ENCODE measurements at places on chromosomes 4 and X.

GRCh38 chr4:121696170-121696580 lies 605 bp downstream of the ANXA5 start:
- DNase-seq: peak; percentile 30

GRCh38 chr4:31246856-31247255 lies 526.7 kb downstream of the PCDH7 start:
- no peak for DNase-seq

DNA sequence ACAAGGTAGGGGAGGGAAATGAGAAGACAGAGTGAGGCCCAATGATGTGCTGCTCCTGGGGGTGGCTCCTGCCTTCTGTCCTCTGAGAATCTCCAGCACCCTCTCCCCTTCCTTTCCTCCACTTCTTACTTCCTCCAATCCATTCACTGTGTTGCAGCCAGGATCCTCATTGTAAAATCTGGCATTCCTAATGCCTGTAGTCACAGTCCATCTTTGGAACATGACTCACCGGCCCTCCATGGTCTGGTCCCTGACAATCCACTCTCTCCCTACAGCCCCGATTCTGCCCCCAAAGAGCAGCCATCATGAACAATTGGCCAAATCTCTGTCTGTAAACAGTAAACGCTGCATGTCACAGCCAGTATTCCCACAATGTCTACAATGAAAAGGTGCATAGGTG lies 72.9 kb downstream of the CLNK start:
- DNase-seq: no peak

- no peak for DNase-seq
These were observed 88.0 kb downstream of the ATP11C start for GRCh38 chrX:139844884-139845283.

DNA sequence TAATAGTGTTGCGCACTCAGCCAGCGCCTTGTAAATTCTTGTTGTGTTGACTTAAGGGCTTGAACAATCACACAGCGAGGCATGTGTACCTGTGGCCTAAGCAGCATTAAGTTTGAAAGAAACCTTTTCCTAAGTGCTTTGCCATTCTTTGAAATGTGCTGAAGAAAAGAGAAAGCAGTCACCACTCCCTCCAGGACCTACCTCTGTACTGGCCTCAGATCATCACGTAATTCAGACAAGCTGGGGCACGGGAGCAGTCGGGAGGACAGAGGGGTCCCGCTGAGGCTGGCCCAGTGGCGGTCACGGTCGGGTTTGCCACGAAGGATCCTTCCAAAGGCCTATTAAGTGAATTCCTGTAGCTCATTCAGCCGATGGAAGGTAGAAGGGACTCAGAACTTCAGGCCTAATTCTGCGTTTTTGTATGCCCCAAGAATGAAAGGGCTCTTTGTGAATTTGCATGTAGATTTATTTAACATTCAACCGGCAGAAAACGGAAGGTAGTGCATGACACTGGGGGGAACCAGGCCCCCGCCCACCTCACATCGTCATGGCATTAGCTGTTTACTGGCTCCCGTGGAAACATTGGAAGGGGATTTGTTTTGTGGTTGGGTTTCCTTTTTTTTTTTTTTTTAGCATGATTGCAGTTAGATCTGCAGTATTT lies 106.3 kb downstream of the TRAPPC11 start:
- no peak for DNase-seq

DNA sequence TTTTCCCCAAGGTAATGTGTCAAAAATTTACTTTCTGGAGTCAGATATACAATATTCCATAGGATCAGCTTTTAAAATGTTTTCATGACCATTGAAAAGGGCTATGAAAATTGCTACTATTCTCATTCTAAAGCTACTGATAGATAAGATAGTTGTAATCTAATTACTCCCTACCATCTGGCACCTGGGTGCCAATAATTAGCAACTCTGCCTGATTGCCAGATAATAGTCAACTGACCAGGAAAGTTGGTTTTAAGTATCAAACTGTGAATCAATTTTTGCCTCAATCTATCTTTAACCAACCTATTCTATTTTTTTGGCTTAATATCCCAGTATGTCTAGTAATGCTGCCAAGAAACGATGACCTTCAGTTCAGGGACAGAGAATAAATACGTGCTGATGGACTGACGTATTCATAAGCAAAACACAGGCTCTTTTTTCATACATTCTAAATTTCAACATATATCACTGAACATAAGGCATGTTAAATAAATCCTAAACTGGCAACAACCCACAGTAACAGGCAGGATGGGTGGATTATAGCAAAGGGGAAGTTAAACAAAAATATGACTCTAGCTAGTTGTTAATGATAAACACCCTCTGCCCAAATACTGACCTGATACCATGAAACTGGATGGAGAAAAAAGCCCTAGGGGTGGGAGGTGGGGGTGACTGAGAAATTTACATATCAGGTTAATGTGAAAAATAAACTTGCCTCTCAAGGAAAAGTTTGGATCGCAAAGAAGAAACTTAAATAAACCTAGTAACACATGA lies 18.2 kb downstream of the SH3RF1 start:
- DNase-seq: no peak

DNA sequence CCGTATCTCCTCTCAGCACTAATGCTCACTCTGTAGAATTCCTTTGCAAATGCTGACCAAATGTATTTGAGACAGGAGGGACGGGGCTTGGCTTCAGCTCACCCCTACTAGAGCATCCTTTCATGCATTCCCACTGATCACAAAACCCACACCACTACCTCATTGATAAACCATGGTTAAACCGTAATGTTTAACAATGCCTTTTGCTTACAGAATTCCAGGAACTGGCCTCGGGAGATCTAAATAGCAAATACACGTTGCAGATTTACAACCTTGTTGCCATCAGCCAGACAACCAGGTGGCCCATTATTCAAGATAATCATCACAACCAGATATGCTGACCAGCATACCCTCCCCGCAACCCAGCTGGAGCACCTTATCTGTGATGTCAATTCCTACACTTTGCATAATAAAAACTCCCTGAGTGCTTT lies 391.9 kb downstream of the KCTD8 start:
- no peak for DNase-seq

GRCh38 chr4:44927399-44928380 lies 201.3 kb upstream of the GNPDA2 start:
- peak; percentile 5 for DNase-seq

GRCh38 chrX:19403696-19404095 lies 60.0 kb downstream of the PDHA1 start:
- DNase-seq: no peak

- no peak for DNase-seq
These were observed 373.4 kb downstream of the IL15 start for GRCh38 chr4:142009751-142010150.

DNA sequence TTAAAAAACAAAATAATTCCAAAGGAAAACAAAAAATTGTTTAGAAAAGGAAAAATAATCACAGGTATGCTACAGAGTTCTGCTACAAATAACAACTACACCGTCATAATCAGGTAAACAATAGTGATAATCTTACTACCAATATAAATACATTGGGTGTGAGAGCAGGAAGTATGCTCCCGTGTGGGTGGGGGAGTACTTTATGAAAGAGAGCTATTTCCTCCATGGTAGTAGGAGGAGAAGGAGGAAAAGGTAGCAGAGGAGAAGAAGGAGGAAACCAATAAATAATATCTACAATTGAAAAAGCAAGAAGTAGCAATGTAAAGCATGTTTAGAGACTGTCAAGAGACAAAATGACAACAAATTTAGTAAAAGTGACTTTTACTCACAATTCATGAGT lies 35.1 kb downstream of the TEC start:
- DNase-seq: no peak

DNA sequence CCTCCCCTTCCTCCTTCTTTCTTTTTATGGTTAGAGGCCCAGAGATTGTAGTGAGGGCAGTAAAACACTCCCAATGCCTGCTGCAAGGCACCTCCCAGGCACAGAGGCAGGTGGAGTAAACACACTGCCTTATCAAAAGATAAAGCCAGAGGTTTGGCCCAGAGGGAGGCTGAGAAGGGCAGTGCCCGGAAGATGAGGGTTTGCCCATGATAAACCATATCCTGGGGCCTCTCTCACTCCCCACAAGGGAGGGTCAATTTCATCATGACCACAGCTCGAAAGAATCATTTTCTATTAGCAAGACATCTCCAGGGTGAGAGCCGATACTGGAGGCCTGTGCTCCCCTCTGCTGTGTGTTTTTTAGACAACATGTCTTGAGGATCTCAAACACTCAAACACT lies 98.5 kb upstream of the FAM9C start:
- DNase-seq: no peak

- no peak for DNase-seq
These were observed 161.6 kb downstream of the NPNT start for GRCh38 chr4:106056914-106057313.

- DNase-seq: no peak
These were observed 46.0 kb downstream of the ANXA5 start for GRCh38 chr4:121650741-121651140.

GRCh38 chr4:88033309-88033708 lies 25.9 kb downstream of the PKD2 start:
- no peak for DNase-seq

GRCh38 chr4:76753814-76754213 lies 144.1 kb downstream of the SOWAHB start:
- DNase-seq: no peak

DNA sequence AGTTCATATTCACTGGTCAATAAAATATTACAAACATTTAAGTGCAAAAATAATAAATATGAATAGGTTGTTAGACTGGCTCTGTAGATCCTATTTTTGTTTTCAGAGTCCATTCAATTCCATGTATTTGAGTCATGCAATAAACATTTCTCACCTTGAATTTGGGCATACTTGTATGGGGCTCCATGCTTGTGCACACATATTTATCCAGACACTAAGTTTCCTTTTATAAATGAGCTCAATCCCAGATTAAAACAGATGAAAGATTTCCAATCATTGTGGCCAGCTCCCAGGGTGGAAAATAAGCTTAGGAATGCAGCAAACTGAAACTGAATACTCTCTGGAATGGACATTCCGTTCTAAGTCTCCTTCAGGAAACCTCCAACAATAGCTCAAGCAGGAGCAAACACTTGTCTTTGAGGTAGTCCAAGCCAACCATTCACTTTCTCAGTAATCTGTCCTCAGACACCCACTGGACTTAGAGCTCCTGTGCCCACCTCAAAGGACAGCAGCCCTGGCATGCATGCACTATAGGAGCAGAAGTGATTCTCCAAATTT lies 16.4 kb downstream of the DMD start:
- DNase-seq: no peak

GRCh38 chr4:86848136-86848535 lies 1.0 kb downstream of the SLC10A6 start:
- no peak for DNase-seq

GRCh38 chr4:21792736-21793135 lies 155.8 kb downstream of the KCNIP4 start:
- no peak for DNase-seq

GRCh38 chrX:124282580-124282979 lies 49.9 kb upstream of the TEX13D start:
- DNase-seq: no peak

GRCh38 chr4:172207886-172208285 lies 394.7 kb downstream of the GALNTL6 start:
- DNase-seq: no peak

DNA sequence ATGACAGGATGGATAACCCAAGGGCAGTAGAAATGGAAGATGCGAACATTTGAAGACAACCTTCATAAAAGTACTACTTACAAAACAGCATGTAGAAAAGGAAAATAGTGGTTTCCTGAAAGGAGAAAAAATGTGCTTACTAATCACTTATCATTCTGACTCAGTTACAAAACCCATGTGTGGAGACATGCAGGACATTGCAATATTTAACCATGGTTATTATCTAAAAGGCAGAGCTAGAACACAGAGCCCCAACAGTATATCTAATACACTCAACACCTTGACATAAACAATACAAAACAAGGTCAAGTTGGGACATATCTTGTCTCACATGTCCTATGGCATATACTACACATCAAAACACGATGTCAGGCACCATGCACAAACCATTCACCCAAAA lies 55.9 kb downstream of the EIF4E start:
- DNase-seq: no peak

DNA sequence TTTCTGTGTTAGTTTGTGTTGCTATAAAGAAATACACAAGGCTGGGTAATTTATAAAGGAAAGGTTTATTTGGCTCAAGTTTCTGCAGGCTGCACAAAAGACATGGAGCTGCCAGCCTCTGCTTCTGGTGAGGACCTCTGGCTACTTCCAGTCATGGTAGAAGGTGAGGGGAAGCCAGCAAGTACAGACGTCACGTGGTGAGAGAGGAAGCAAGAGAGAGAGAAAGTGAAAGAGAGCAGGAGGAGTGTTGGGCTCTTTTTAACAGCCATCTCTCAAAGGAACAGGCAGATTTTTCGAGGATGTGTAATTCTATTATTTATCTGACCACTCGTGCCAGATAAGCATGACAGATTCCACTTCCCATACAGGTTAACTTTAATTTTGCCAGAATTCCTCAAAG lies 1199.1 kb downstream of the ADGRL3 start:
- no peak for DNase-seq

All from NCI-H2227 treated with DMSO at 0.1 percent for 48 hours (cell line).